NCI-H2081 treated with DMSO at 0.1 percent for 48 hours (cell line): ENCODE measurements at places on chromosomes 7 and 10.
A peak's percentile ranks its signal among the peaks of the same experiment; 100 is the strongest.

- DNase-seq: no peak
Observed at GRCh38 chr10:111187096-111187495, 110.3 kb downstream of the ADRA2A start.

DNA sequence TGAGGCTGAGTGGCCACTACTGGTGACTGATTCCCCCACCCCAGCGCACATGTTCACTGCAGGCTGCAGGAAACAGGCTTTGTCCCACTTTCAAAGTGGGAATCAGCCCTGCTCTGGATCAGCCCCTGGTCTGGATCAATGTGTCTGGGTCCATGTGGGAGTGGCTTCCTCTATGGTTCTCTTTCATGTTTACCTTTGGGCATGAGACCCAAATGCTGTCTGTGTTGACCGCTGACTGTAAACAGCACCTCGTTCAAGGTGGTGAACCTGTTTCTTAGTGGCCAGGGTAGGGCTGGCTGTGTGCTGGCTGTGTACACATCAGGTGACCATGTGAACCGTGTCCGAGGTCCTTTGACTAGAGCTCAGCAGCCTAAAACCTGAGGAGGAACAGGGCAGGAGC, 121.8 kb downstream of the CAMK1D start:
- DNase-seq: no peak

- no peak for DNase-seq
Observed at GRCh38 chr10:1347962-1348772, 292.0 kb downstream of the WDR37 start.

DNA sequence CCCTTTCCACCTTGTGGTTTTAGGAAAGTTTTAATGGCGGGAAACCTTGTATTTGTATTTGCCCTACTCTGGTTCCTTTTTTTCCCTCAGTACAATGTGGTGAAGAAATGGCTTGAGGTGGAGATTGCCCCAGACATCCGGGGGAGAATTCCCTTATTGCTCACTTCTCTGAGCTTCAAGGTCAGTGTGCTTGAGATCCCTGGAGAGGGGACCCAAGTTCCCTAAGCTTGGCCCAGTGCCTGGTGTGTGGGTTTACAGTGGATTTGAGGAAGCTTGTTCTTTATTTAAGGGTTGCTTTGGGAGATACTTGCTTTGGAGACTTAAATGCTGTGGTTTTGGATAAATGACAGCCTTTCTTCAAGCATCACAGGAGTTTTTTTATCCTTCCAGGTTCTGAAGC, 18.3 kb downstream of the CALHM2 start:
- no peak for DNase-seq

DNA sequence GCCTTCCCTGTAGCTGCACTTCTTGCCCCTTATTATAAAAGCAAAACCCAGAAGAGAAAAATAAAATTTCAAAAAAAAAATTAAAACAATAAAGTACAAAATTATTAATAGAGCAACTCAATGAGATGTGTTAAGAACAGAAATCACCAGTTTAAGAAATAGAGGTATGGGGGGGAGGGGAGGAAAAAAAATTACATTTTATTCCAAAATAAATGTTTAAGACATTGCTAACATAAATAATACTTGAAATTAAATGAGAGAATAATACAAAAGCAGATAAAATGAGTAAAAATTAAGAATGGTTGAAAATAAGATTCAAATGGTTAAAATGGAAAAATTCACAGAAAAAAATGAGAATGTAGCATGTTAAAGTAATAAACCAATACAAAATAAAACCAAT, 3.1 kb downstream of the IFIT2 start:
- no peak for DNase-seq

DNA sequence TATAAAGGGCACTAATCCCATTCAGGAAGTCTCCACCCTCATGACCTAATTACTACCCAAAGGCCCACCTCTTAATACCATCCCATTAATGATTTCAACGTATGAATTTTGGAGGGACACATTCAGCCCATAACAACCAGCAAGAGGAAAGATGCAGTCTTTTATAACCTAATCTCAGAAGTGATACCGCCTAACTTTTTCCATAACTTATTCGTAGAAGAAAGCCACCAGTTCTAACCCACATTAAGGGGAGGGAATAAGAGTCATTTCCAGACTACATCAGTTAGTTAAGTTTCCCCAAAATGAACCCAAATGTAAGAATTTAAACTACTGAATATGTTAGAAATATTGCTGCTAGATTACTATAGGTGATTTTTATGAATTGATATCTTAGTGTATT, 32.1 kb upstream of the LHFPL3 start:
- DNase-seq: no peak

DNA sequence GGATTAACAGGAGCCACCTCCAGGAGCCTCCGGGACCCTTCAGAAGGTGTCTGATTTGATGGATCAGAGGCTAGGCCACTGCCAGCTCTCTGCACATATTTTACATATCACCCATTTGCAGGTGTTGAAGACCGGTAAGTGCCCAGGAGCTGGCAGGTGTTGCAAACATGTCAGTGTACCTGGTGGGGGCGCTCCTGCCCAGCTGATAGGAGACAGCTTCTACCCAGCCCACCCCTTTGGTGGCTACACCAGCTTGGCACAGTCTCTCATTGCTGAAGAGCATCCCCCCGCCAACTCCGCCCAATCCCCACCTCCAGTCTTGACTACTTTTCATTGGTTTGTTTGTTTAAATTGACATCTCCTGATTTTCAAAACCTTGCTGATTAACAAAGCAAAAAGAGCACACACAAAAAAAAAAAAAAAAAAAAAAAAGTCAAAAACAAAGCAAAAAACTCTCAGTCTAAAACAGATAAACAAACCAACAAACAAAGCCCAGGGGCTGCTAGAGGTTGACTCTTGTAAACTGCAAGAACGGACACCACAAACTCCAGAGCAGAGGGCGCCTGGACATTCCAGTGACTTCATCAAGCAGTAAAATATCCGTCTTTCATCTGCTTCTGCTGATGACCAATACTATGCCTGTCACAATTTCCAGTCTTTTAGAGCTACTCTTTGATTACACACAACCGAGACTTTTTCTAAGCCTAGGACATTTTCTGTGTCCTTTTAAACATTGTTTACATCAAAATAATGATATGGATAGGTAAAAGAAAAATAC, 275.3 kb downstream of the NRG3 start:
- peak; percentile 3 for DNase-seq

DNA sequence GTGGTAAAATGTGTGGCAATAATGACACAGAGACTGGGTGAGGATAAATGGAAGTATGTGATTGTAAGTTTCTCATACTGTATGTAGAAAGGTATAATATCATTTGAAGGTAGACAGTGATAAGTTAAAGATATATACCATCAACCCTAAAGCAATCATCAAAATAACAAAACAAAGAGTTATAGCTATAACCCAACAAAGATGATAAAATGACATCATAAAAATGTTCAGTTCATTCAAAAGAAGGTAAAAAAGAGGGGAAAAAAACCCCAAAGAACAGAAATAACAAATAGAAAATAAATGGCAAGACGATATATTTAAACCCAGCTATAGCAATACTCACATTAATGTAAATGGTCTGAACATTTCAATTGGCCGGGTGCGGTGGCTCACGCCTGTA, 17.4 kb upstream of the TCF7L2 start:
- no peak for DNase-seq

DNA sequence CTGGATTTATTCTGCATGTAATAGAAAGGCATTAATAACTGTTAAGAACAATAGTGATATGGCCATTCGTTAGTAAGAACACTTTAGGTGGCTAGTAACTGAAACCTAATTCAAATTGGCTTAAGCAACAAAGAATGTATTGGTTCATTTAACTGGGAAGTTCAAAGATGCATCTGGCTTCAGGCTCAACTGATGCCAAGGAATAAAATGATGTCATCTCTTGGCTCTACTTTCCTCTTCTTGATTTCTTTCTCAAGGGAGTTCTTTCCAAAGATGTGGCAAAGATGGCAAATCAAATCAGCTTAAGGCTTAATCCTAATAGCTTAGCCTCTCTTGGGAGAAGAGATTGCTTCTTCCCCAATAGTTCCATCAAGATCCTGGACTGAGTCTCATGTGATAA, 51.6 kb downstream of the PIK3CG start:
- DNase-seq: no peak
